COLO829 (cell line): ENCODE measurements at places on chromosomes 12 and 14.

DNA sequence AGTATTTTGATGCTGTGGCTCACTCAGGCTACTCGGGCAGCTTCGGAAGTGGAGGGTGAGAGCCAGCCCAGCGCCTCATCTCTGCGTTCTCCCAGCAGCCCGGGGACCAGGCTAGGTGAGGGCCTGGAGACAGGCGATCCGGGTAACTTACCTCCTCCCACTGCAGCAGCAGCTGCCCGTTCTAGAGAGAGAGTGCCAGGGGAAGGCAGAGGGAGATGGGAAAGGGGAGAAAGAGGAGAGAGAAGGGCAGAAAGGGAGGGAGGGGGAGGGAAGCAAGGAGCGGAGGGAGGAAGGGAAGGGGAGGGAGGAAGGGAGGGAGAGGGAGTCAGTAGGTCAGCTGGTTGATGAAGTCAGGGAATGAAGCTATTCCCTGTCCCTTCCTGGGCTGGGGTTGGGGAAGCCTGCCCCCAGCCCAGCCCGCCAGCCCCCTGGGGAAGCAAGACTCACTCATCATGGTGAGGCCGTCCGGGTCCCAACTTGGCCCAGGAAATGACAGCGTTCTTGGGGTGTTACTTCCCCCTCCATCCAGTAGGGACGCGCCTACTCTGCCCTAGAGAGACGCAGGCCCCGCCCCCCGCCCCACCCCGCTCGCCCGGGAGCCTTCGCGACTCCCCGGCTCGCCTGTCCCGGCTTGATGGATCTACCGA, at the start of gene IFI27L2:
IFI27L2 (minus strand) TSS at position 494 of the 647 bp plus-strand sequence; CDS start at position 454, 40 bp downstream.
- peak; percentile 38 for DNase-seq

DNA sequence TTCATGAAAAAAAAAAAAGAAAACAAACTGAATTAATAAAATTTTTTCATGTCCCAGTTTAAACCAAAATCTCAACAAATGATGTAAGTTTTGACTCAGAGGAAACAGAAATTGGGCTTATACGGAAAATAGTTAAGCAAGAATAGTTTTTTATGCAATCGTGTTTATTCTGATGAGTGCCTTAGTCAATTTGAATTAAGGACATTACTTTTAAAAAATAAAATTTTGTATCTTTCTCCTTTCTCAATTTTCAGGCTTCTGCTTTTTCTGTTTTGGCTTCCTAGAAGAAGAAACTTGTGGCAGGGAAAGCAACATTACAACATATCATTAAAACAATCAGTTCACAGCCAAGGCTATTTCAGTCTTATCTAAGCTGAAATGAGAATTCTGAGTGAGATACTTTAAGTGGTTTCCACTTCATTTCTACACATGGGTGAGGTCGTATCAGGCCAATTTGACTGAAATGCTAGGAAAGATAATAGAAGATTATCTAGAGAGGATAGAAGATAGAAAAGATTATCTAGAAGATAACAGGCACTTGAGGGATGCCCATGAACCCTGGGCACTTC, 52.4 kb downstream of the BCL2L14 start:
- DNase-seq = no peak

GRCh38 chr14:86858591-86858990, 1134.4 kb downstream of the GALC start:
- no peak for DNase-seq

DNA sequence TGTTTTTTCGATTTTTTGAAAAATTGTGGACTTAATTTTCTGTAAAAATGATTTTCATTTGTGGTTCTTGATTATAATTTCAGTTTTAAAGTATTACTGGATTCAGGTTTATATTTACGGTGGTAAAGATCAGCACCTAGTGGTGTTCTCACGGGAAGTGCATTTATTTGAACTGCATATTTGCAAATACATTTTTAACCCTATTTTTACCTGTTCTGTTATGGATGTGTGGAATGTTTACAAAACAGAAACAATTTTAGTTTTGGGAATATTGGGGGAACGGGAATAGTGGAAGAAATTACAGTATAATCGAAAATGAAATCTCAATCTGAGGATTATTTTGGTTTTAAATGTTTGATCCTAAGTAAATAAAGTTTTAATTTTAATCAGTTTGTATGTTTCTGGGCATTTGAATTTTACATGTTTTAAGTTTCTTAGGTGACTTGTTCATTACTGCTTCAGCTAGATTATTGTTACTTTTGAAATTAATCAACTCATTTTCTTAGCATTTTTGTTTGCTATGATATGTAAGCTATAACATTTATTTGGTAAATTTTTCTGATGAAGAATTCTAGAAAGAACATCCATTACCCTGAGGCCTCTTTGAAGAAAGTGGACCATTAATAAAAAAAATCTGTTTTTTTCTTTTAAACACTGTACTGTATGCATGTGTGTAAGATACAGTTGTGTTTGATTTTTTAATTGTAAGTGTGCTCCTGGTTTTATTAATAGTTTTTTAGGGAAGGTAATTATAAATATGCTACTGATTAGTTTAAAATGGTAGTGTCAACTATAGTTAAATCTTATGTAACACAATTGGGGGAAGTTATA, 942 bp downstream of the ATF7IP start:
- DNase-seq = no peak

DNA sequence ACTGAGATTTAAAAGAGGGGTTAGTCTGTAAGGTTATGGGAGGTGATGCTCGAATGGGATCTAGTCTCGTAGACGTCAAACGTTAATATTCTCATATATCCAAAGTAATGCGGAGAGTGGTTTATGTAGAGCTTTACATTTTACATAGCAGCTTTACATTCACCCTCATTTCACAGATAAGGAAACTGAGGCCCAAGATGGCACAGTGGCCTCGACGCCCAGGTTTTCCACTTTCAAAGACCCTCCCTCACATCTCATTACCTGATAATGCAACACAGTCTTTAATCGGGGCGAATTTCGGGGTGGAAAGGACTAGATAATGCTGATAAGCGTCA, 450 bp upstream of the TDG start:
- DNase-seq = no peak

- no peak for DNase-seq
Observed at GRCh38 chr12:28453686-28454085, 263.4 kb downstream of the CCDC91 start.

GRCh38 chr12:47844264-47845019, 24.7 kb upstream of the HDAC7 start:
- DNase-seq = no peak

- no peak for DNase-seq
Observed at GRCh38 chr12:57469296-57470164, 9.9 kb downstream of the GLI1 start.

- DNase-seq = no peak
Observed at GRCh38 chr12:90399357-90399756, 555.6 kb downstream of the CCER1 start.
